ENCODE measurements at places on chromosomes 12 and 14.

DNA sequence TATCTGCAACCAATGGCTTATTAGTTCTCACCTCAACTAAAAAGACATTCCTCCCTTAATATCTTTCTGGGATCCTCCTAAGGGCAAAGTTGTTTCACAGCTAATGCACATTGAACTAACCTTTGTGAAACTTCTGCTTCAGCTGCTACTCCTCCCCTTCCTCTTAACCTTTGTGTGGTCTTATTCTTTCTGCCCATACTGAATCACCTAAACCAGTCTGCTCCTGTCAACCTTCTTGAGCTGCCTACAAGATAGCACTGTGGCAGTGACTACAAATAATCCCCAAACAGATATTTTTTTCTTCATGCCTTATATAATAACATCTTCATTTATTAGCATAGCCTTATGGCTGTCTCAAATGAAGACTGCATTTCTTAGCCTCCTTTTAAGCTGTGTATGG is 1077.4 kb upstream of the ATXN7L3B start:
- no peak for DNase-seq

GRCh38 chr14:33131801-33132200 is 193.1 kb downstream of the NPAS3 start:
- no peak for DNase-seq

- no peak for DNase-seq
Measured at GRCh38 chr12:124663771-124664366, 96.5 kb upstream of the NCOR2 start.

DNA sequence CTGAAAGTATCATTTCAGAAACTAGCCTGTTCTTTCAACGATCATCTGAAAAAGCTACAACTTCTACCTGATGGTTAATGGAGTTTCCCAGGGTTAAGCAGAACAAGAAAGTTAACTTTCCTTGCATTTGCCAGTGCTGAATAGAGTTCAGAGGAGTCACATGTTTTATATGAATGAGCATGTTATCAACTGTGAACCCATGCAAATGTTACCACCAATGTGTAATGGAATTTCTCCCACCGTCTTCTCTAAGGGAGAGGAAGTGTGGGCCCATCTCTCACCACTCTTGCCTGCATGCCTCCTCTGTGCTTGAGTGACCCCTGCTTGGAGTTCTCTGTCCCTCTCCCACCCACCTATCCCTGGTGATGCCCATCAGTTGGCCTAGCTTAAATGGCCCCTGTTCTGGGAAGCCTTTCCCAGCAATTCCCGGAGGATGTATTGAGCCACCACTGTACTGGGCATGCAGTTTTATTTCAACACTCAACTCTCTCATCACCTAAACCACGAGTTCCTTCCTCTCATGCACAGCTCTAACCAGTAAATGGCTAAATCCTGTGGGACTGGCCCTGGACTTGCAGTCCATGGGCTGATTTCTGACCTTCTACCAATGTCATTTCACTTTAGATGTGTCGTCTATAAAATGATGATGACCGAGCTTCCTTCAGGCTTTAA is 159.8 kb downstream of the RPAP3 start:
- DNase-seq = no peak

DNA sequence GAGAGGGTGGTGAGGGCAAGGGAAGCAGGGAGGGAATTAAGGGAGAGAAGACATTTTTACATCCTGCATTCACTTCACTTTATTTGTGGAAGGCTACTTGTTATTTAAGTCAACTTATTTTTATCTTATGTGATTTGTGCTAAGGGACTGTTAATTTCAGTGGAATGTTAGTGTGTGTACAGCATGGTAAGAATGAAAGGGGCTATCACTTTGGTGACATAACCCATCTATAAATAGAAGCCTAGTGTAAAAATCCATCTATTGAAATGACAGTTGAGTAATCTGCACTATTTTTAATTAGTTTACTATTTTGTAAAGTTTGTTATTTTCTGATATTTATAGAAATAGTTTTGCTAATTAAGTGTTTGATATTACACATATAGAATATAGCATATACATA is 16.8 kb upstream of the CHPT1 start:
- DNase-seq = no peak

GRCh38 chr12:2034633-2035430 is 18.0 kb upstream of the CACNA1C start:
- DNase-seq = peak; percentile 32

DNA sequence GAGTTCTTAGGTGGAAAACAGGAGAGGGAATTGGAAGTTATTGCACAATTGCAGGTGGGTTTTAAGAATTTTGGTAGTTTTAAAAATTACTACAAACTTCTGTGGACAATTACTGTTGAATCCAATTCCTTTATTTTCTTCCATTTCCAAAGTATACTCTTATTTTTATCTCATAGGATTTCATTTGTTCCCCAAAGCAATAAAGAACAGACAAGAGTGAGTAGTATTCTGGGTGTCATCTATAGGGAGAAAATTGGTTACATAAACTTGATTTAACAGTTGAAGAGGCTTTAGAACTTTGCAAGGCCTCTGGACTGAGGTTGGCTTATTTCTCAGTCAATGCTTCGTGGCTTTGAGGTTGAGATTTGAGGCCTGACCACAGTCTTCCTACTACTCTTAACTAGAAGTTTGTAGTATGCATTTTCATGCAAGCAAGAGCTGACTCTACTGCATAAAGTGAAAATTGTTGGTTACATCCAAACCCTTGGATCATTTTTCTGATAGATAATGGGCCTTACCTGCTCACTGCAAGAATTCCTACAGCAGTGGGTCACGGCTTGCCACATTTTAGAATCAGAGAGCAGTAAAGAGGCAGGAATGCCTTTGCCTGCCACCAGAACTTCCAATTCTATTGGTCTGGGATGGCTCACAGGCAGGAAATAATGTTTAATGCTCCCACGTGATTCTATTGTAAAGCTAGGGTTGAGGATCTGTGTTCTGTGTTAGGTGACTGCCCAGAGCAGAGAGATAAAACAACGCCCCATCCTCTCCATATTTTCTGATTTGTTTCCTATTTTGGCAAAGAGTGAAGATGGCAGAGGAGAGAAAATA is 270.5 kb downstream of the TTC6 start:
- DNase-seq = no peak
